Stimulated activated CD4-positive, alpha-beta T cell treated with anti-CD3 and anti-CD28 coated beads, Interleukin-4, amount 100 ng/mL, for 1 hour (primary cell): ENCODE measurements at places on chromosomes 1 and 21.
A peak's percentile ranks its signal among the peaks of the same experiment; 100 is the strongest.

DNA sequence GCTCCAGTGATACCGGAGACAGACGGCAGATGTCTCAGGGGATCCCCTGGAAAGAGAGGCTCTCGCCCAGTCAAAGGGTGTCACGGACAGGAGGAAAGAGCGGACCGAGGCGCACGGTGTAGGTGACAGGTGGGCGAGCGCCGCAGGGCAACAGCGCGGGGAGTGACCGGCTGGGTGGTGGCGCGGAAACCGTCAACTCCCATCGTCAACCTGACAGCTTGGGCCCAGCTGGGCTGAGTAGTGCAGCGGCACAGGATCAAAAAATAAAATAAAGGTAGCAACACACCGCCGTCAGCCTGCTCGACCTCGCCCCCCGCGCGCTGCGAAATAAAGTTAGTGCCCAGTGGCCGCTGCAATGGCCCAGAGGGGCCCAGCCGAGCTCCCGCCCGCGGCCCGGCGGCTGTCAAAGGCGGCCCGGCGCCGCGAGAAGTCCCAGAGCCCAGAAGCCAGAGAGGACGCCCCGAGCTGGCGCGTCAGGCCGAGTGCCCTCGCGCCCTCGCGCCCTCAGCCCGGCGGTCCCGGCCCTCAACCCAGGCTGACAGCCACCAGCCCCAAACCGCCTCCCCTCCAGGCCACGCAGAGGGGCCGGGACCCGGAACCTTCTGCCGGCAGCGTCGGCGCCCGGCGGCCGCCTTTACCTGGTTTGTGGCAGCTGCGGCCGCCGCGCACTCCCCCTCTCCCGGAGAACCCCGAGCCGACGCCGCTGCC lies at the start of gene LYST:
Gene LYST (minus strand): TSS at position 702 of the 708 bp plus-strand sequence. CDS start 36,489 bp downstream, outside the sequence.
- DNase-seq: peak; percentile 52

- DNase-seq: no peak
Measured at GRCh38 chr1:184747089-184747955, 7.3 kb downstream of the EDEM3 start.

DNA sequence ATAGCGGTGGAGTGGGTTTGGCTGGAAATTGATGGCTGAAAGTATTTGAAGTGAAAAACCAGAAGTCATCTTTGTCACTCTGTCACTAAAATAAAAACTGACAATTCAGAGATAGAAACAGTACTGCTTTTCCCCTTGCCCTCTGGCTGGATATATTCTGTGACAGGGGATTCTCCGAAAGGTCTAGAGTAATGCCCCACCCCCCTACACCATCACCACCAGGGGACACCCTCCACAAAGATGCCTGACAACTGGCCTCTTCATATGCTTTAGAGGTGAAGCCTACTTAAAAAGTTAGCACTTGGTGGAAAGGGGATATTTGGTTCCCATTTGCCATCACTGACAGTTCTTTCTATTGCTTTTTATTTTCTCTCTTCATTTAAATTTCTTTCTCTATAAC lies 73.5 kb downstream of the SGIP1 start:
- DNase-seq: no peak

DNA sequence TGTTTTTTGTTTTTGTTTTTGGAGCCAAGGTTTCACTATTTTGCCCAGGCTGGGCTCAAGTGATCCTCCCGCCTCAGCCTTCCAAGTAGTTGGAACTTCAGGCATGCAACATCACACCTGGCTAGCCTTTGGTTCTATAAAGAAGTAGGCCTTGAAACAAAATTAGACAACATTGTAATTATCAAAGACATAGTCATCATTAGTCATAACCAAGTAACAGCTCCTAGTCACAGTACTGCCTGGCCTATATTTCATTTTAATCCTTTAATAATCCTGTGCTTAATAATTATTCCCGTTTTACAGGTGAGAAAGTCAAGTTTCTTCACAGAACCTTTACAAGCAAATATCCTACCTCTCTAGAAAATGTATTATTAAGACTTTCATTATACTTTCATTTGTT lies 52.3 kb upstream of the TBX15 start:
- DNase-seq: no peak

DNA sequence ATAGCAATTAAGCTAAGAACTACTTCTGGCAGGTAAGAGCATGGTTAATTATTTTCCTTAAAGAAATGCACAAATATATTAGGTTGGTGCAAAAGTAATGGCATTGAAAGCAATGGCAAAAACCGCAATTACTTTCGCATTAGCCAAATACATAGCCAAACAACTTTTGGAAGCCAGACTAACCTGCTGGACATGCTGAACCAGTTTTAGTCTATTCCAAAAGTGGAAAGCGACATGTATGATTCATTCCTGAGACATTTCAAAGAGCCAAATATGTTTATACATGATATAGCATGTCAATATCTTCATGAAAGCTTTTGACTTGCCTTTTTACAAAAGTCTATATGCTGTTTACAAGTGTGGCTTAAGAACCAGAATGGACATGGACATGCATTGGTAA lies 23.4 kb upstream of the DR1 start:
- DNase-seq: no peak

GRCh38 chr1:206496131-206496793 lies 11.1 kb upstream of the RASSF5 start:
- no peak for DNase-seq

DNA sequence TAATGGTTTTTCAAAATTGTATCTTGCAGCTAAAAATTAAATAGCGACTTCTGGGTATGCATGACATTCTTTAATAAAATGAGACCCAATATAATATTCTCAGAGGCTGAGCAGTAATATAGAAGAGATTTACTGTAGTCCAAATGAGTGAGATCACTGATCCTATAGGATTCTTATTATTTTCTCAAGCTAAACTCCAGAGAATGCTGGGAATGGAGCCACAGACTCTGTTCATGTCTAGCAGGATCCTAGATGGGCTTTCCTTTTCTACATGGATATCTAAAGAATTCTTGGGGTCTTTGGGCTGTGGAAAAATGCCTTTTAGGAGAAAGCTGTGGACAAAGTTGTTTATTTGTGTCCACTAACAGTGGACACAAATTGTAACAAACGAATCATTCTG lies 150.7 kb upstream of the ZNF644 start:
- DNase-seq: no peak

- peak; percentile 37 for DNase-seq
Measured at GRCh38 chr1:234125283-234125682, 220.8 kb downstream of the SLC35F3 start.

DNA sequence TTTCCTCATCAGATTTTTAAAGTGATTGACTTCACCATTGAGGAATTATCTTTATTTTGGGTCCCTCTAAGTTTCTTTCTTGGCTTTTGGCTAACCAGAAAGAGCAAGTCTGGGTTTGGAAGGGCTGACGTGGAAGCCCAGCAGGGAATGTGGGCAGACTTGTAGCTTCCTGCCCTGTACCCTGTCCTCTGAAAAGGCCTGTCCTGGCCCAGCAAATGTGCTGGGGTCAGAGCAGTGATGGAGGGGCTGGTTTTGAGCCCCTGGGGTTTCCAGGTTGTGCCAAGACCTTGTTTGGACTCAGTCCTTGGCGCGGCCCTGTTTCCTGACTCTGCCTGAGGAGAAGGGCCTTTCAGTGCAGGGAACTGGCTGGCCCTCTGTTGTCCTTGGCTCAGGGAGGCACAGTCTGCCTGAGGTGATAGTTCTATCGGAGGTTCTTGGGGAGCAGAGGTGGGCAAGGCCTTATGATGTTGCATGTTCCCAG lies 72.1 kb downstream of the UCK2 start:
- no peak for DNase-seq

DNA sequence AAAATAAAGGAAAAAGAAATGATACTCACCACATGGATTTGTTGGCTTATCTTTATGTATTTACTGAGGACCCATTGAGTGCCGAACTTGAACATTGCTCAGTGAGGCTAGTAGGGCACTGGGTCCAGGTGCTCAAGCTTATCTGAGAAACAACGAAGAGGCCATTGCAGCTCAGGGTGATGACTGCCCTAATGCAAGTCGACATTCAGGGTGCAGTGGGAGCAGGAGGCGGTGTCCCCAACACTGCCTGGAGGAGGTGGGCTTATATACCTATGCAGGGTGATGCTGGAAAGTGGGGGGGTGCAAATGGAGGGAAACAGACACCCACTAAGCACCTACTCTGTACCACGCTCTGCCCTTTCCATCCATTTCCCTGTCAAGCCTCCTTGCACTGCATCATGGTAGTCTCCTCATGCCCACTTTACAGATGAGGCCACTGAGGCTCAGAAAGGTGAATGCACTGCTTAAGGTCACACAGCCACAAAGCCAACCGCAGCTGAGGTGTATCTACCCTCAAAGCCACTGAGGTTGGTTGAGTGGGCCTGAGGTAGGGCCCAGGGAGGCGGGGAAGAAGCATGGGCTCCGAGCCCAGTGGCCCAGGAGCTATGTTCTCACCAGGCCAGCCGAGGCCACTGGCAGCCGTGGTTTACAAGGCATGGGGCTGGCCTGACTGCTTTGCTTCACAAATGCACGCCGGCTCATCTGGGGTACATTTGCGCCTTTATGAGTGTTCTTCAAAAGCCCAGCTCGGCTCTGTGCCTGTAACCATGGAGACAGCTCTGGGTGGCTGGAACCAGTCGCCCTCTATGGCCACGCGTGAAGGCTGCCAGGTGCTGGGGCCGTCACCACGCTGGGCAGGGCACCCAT lies 103.8 kb downstream of the EPHB2 start:
- no peak for DNase-seq

DNA sequence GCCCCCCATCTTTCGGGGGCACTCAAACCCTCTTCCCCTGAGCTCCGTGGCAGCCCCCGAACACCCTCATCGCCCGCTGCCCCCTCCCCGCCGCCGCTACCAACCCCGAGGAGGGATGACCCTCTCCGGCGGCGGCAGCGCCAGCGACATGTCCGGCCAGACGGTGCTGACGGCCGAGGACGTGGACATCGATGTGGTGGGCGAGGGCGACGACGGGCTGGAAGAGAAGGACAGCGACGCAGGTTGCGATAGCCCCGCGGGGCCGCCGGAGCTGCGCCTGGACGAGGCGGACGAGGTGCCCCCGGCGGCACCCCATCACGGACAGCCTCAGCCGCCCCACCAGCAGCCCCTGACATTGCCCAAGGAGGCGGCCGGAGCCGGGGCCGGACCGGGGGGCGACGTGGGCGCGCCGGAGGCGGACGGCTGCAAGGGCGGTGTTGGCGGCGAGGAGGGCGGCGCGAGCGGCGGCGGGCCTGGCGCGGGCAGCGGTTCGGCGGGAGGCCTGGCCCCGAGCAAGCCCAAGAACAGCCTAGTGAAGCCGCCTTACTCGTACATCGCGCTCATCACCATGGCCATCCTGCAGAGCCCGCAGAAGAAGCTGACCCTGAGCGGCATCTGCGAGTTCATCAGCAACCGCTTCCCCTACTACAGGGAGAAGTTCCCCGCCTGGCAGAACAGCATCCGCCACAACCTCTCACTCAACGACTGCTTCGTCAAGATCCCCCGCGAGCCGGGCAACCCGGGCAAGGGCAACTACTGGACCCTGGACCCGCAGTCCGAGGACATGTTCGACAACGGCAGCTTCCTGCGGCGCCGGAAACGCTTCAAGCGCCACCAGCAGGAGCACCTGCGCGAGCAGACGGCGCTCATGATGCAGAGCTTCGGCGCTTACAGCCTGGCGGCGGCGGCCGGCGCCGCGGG lies 837 bp downstream of the FOXD3 start:
- peak; percentile 42 for DNase-seq

DNA sequence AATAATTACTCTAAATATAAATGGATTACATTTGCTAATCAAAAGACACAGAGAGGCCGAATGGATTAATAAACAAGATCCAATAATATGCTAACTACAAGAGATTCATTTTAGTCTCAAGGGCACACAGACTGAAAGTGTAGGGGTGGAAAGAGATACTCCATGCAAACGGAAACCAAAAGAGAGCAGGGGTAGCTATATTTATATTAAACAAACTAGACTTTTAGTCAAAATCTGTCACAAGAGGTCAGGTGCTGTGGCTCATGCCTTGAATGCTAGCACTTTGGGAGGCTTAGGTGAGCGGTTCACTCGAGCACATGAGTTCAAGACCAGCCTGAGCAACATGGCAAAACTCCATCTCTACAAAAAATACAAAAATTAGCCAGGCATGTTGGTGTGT lies 33.6 kb upstream of the DISP1 start:
- DNase-seq: no peak

- no peak for DNase-seq
Measured at GRCh38 chr1:29586991-29587745, 350.8 kb downstream of the PTPRU start.

GRCh38 chr1:7786795-7787194 lies 2.7 kb downstream of the PER3 start:
- no peak for DNase-seq

DNA sequence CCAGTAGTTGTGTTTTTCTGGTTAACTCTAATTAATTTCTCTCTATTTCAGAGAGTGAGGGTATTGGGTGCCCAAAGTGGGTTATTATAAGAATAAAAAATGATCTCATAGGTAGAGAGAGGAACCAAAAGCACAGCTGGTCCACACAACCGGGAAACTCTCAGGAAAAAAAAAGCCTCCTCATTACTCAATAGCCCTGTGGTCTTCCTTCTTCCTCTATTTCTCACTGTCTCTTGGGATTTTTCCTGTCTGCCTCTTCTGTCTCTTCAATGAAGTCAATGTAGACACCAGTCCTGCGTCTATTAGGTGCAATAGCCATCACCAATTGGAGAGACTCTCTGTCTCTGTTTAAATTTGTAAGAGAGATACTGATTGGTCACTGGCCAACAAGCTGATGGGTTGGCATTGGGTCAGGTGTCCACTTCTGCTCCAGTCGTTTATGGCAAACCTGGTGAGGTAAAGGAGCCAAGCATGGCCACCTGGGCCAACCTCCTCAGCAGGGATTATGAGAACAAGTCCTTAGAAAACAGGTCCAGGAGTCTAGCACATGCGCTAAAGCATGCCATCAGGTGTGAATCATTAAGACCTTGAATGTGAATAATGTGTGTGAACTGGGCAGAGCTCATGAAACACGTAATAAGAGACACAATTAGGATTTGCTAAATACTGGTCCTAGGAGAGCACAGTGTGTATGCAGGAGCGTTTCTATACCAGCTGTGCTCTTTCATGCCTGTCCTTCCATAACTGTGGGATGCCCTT lies 443.0 kb upstream of the RUNX1 start:
- no peak for DNase-seq

- DNase-seq: no peak
Measured at GRCh38 chr1:7656557-7657215, 114.4 kb upstream of the VAMP3 start.

DNA sequence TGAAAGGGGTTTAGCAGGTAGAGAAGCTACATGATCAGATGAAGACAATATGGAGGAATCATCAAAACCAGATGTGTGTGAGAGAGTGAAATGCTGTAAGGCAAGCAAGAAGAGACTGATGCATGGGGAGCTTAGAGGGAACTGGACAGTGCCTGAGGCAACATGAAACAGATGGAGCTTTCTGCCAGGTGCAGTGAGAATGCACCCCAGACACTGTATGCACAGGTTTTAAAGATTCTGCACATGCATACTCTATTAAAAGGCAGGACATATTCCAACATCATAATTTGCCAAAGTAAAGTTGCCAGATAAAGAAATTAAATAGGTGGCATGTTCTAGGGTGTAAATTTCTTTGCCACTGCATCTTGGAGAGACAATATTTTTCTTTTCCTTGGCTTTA lies 200.1 kb downstream of the AMY1C start:
- no peak for DNase-seq
